Stimulated activated CD4-positive, alpha-beta T cell treated with anti-CD3 and anti-CD28 coated beads, Interleukin-4, amount 100 ng/mL, for 1 hour (primary cell): ENCODE measurements at places on chromosomes 2 and 18.
A peak's percentile ranks its signal among the peaks of the same experiment; 100 is the strongest.

- DNase-seq = peak; percentile 35
Observed at GRCh38 chr2:234135750-234136221, 85.3 kb downstream of the SPP2 start.

GRCh38 chr18:38047820-38048219, 482.2 kb upstream of the CELF4 start:
- no peak for DNase-seq

DNA sequence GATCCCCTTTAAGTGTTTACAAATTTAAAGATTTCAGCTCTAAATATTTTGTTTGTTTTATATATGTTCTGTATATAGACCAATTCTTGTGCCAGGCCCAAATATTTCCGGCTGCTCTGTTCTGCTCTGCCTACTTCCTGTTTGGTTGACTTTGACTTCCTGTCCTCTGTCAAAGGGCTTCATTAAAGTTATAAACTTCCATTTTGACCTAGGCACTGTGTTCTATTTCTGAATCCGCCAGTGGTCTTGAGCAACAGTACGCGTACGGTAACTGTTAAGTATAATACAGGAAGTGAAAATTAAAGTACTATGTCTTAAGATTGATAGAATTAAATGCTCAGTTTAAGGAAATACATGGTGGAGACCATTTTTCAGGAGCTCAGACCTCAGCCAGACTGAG, 13.5 kb upstream of the REL start:
- no peak for DNase-seq

DNA sequence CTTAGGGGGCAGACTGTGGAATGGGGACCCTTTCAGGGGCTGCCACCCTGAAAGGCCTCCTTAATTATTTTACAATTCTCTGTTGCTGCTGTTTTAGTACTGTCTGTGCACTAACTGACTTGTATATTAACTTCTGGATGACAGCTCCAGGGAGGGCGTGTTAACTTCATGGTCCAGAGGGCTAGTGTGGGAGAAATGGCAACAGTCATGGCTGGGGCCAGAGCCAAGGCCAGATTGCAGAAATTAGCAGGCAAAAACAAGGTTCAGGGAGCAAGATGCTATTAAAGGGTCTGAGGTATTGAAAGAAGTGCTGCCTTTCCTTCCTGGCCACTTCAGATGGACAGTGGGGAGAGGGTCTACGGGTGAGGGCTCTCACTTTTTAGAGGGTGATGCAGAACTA, 9.1 kb downstream of the WIPF1 start:
- DNase-seq = no peak

DNA sequence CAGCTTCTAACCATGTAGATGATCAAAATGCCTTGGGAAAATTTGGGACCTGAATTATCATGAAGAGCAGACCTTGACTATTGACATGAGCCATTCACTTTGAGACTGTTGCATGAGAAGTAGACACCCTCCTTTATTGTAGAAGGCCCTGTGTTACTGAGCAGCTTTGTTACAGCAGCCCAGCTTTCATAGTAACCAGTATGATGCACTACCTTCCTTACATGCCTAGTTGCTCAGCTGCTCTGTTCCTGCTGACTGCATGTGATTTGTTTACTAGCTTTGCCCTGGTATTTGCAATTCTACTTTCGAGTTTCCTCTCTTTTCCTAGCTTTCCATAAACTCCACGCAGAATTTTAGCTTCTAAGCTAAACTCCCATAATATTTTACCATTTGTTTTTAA, 11.2 kb upstream of the FN1 start:
- DNase-seq = no peak

DNA sequence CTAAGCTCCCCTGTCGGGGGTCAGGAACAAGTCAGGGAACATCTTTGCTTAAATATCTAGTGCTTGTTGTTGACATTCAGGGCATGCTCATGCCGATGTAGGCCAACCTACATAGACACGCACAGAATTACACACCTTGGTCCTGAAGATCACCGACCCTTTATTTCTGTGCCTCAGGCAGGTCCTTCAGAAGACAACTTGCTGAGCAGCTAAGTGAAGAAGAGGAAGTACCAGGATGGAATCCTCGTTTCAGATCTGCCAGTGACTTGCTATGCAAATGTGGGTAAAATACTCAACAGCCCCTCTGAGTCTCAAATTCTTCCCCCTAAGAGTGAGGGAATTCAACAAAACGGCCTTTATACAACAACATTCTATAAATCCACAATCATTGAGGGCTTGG, 494.7 kb downstream of the BCL11A start:
- no peak for DNase-seq

DNA sequence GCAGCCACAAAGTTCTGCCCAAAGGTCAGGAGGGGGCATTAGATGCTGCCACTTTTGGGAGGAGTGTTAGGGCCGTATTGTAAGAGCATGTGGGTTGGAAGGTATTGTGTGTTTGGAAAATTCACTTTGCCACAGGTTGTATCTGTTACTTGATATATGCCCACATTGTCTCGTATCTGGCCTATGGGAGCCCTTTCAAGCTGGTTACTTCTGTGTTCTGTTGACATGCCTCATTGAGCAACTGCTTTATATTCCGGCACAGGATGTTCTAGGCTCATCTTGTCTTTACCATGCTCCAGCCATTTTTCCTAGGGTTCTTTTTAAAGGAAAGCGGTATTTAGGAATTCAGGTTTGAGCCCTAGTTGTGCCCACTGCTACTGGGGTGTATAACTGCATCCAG, 6.0 kb downstream of the ADNP2 start:
- DNase-seq = no peak

- DNase-seq = no peak
Observed at GRCh38 chr2:10039658-10040410, 3.5 kb upstream of the KLF11 start.

GRCh38 chr2:20675701-20676352, 8.9 kb downstream of the GDF7 start:
- no peak for DNase-seq

- DNase-seq = no peak
Observed at GRCh38 chr2:100939445-100939844, 62.6 kb upstream of the RPL31 start.

DNA sequence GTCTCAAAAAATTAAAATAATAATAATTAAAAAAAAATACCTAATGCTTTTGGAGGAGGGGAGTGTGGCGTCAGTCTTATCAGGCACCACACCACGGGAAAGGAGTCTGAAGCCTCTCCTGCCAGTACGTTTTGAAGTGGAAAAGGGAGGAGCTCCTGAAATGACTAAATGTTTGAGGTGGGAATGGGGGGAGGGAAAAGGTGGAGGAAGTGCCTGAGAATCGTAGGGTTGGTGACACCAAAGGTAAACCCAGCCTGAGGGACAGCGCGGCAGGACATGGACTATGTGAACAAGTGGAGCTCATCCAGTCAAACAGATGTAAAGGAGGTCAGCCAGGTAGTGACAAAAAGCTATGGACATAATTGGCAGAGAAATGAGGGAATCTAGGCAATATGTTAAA, 42.2 kb upstream of the EPHA4 start:
- no peak for DNase-seq

GRCh38 chr2:214740867-214741395, 68.6 kb downstream of the BARD1 start:
- no peak for DNase-seq

GRCh38 chr2:21422050-21422449, 298.3 kb downstream of the TDRD15 start:
- no peak for DNase-seq

- DNase-seq = no peak
Observed at GRCh38 chr2:11652553-11652952, 17.4 kb downstream of the NTSR2 start.

GRCh38 chr2:145957929-145958328, 1438.0 kb upstream of the ZEB2 start:
- DNase-seq = no peak

DNA sequence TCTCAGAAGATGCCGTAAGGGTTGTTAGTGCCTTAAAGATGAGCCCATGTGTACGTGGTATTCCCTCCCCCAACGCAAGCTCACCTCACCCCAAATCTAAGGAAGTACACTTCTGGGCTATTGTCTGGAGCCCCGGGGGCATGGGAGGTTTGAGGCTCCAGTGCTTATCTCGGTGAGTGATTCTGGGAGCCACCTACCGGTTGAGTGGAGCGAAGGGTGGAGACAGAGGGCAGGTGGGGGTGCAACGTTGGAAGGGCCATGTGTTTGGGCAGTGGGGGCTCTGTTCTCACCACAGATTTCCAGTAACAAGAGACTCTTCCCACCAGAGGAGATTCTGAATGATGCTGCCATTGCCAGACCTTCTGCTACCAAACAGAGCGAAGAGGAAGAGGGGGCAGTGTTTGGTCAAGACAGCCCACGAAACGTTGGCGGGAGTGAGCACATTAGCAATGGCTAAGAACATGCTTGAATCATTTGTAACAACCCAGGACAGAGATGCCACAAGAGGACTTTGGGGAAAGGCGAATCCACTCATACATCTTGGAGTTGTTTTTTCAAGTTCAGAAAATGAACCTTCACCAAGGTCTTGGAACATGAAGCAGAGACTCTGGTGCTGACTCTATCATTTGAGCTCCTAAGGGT, 38.7 kb downstream of the TWIST2 start:
- no peak for DNase-seq
